ENCODE measurements at places on chromosomes 2 and 18. TPM values are rescaled to one million over a fixed set of nuclear protein-coding genes. Genes with fewer than 3 reads are reported as not detected.
A peak's percentile ranks its signal among the peaks of the same experiment; 100 is the strongest.

DNA sequence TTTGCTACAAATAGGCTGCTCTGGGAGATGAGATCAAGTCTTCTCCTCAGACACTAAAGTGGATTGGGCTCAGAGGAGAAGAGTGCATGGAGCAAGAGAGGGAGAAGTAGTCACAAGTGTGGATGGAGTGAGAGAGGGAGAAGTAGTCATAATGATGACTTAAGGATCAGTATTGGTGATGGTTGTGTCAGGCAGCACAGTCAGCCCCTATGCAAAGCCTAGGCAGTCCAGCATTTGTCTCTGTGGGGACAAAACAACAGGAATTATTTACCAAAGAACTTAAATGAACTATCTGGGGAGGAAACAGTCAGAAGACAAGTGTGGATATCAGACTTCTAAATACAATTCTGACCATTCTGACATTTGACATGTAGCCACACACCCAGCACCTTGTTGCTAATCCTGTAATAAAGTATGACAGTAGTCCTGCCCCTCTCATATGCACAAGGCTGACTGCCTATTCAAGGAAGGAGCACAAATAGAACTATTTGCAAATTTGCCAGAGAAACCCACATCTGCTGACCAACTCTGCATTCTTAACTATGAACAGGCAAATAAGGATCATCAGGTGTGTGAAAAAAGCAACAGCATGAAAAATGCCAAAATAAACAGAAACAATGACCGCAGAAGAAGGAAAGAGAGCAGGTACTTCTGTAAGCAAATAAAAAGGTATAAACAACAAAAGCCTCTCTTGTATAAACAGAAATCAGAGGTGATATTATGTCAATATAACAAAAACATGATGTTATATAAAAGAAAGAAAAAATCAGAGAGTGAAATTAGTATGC lies 1597.9 kb upstream of the ACVR2A start:
- ATAC-seq = no peak

DNA sequence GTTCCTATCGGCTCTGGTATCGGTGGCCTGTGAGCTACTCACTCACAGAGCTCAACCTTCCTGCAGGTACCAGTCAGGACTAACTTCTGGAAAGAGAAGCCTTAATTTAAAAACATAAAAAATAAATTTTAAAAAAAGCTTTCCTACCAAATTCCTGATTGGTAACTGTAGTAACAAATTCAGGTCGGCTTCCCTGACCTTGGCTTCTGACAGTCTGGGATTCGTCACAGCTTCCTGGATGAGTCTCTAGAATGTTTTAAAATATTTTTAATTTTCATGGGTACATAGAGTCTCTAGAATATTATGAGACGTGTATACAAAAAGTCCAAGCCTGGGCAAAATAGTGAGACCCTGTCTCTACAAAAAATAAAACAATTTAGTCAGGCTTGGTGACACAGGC lies 45.0 kb upstream of the MTCL1 start:
- ATAC-seq = no peak

DNA sequence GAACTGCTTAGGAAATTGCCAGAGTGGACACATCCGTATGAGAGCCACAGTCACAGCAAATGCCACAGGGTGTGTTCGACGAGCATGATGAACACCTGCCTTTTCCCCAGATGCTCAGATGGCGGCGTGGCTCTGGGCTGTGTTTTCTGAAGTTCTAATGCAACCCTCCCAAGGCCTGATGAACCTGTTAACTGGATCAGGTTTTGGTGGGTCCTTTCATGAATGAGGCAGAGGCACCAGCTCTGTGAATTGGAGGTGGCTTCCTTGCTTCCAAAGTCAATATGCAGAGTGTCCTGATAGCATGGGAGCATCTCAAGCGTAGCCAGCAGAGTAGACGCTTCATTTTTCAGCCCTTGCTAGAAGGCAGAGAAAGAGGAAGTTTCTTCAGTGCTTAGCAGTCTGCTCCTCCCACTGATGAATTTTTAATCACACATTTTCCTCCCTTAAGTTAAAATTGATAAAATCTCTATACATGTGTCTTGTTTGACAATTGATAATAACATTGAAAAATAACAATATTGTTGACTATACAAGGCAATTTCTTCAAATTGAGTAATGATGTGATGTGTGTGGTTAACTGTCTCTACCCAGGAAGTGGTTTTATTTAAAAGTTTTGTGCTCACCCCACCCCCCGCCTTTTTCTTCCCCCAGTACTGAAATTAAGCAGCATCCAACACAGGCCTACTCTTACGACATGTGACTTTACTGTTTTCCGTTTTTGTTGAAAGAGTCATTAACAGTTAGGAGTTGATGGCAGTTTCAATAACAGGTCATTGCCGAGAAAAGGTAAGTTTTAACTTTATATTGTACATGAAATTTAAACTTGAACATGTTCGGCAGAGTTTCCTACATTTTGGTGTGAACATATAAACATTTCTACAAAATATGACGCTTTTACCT lies at the start of gene ARHGAP15:
TSS of gene ARHGAP15 (plus strand) at position 739 of the 900 bp plus-strand sequence.
- peak; percentile 70 for ATAC-seq

DNA sequence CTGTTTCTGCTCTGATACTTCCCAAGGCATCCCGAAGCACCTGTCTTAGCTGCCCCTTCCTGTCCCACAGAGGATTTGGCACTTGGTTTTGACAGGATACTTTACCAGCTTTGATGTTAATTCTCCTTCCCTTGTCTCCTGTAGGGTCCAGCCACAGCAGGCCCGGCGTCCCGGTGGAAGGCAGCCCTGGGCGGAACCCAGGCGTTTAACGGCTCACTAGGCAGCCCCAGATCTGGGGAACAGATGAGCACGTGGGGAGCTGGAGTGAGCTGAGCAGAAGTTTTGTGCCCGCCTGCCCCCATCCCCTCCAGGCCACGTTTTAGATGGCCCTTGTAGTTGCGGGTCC lies 11.4 kb downstream of the ANKRD23 start:
- no peak for ATAC-seq

DNA sequence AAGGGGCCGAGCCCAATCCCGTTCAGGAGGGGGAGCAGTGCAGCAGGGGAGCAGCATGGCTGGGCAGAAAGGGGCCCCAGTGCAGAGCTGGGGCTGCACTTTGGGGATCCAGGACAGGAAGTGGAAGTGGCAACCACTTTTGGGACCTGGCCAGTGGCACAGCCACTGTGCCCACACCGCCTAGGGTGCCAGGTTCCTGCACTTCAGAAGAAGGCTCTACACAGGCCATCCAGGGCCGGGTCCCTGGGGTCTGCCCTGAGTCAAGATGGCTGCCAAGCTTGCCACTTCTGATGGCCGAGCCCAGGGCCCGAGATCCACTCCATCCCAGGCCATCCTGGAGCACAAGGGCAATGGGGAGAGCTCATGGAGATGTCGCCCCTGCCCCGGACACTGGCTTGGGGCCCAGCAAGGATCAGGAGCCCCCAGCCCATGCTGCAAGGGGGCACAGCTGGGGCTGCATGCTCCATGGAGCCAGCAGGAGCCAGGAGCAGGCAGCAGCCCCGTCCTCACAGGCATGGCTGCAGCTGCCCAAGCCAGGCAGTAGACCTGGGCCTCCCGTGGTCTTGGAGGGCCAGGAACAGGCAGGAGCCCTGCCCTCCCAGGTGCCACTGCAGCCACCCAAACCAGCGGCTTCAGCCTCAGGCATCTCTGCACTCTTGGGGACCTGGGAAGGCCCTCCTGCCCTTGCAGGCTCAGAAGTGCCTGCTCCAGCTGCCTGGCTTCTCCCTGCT lies 35.0 kb upstream of the ID2 start:
- ATAC-seq = no peak

DNA sequence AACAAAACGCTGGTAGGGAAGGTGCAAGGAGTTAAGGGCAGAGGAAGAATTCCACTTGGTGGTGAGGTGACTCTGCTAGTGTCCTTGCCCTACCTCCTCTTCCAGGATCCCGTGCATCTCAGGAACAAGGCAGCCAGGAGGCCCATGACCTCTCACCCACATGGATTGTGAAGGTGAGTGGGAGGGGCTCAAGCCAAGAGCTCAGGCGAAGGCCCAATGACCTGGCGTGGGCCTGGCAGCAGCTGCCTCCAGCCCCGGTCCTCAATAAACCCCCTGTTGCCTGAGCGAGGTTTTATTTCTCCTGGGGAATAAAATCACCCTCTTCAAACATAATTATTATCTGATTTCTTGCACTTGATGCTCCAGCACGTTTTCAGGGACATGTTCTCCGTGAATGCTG lies 28.2 kb downstream of the LAMA1 start:
- ATAC-seq = no peak

DNA sequence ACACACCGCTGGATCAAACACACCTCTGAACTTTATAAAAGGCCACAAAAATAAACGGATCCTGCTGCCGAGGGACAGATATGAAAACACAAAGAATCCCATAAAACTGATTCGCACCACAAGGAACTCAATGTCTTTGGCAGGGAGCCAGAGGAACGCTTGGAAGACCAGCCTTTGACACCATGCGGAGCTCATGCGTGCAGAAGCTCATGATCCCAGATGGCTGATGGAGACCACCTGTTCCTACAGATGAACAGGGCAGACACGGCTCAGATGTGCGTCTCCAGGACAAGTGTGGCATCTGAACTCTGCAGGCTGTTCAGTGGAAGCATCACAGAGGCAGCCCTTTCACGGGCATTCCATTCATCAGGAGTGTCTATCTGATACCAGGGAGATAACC lies 24.9 kb downstream of the COPS9 start:
- ATAC-seq = no peak

DNA sequence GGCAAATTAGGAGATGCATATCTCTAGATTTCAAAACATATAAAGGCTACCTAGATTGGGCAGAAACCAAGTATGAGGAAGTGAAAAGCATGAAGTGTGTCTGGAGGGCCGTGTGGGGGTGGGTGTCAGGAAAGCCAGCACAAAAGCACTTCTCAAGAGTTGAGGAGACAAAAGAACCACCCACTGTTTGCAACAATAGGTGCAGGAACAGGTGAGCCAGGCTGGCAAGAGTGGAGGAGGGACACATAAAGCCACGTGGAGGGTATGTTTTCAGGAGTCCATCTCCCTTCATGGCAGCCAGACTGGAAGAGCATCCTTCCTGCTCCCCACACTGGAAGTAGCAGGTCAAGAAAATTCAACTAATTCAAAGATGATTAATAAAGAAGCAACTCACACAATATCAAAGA lies 96.4 kb downstream of the CERS6 start:
- ATAC-seq = no peak

GRCh38 chr2:215435870-215436704 lies at the start of gene FN1:
FN1 (minus strand) TSS chr2:215436068; CDS start chr2:215435802, 266 bp downstream.
- ATAC-seq = peak; percentile 77

DNA sequence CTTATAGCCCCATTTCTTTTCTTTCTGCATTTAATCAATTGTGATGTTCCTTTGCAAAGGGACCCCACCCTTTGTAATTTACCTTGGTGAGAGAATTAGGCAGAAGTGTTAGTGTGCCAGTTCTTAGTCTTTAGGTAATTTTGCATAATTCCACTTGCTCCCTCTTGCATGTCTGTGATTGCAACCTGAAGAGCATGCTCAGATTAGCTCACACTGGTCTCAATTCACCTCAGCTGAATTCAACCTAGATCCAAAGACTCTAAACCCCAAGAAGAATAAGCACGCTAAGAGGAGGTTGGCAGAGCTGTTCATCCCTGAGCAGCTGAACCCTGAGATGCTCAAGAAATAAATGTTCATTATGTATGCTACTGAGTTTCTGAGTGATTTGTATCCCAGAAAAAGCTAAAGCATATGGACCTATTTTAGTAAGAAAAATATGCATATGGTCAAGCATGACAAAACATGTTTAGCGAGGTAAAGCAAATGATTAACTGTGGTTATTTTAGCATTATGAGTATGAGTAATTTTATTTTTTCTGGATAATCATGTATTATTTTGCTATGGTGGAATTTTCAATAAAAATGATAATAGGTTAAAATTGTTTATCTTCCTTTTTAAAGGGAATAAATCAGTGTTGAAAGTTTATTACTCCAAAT lies 299.2 kb upstream of the ZSWIM2 start:
- ATAC-seq = no peak

GRCh38 chr2:183195998-183196409 lies 71.8 kb downstream of the NUP35 start:
- no peak for ATAC-seq

GRCh38 chr18:8948471-8949149 lies 153.9 kb upstream of the NDUFV2 start:
- peak; percentile 87 for ATAC-seq

GRCh38 chr2:25079050-25079635 lies 37.3 kb downstream of the EFR3B start:
- no peak for ATAC-seq

DNA sequence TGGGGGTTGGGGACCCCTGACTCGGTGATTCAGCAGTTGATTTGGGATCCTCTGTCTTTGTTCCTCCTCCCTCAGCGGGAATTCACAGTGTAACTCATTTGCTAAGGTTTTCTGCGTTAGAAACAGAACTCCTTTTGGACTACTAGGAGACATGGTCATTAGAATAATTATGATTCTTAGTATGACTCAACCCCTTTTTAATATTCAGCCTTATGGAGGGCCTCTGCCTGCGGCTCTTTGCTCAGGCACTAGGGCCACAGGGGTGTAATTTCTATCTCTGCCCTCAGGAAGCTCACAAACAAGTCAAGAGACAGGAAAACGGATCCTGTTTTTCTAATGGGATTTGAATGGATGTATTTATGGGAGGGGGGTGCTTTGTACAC lies 117.4 kb downstream of the SPTBN1 start:
- no peak for ATAC-seq

DNA sequence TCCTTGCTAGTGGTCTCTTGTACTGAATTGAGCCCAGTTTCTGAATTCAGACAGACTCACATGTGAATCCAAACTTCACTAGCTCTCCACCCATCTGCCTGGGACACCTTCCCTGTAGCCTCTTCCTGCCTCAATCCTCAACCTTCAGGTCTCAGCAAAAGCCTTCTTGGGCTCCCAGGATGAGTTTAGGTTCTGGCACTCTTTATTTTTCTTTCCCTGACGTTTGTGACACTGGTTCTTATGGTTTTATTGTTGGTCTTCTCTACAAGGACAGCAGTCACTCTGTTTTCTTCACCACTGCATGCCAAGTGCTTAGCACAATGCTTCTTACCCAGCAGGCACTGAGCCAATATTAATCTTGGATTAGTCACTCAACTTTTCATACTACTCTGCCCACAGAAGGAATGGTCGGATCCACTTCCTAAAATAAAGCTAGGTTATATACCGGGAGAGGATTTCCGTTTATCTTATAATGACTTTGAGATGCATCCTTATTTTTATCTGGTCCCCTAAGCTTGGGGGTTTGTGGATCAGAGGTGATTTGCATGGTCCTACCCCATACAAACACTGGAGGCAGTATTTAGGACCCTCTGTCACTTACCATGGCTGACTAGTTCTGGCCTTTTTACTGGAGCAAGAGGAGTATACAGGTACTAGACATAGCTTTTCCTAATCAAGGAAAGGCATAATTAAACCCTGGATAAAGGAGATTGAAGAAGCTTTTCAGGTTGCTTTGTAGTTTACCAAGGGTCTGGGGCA lies 186.3 kb downstream of the MYCN start:
- ATAC-seq = no peak

- ATAC-seq = peak; percentile 17
These were observed 609 bp downstream of the TPGS2 start for GRCh38 chr18:36828157-36828629.

GRCh38 chr18:74679006-74679678 lies 81.5 kb downstream of the ZNF407 start:
- no peak for ATAC-seq

The MC4R gene
- not detected for total RNA-seq

The PLGLB2 gene
- 0.20 TPM for total RNA-seq

The TGFA gene
- 42.6 TPM for total RNA-seq

The NCKAP5 gene
- total RNA-seq = 8.9 TPM

The UGT1A8 gene
- total RNA-seq = 0.16 TPM

The PIAS2 gene
- total RNA-seq = 17.8 TPM

The HOXD9 gene
- total RNA-seq = 1.1 TPM

The HAAO gene
- total RNA-seq = 4.1 TPM

Data from esophagus mucosa (tissue), 1 donor.